ENCODE measurements at places on chromosomes 3 and 15. TPM values are rescaled to one million over a fixed set of nuclear protein-coding genes. Genes with fewer than 3 reads are reported as not detected.

Gene KNG1
- not detected for total RNA-seq

DNA sequence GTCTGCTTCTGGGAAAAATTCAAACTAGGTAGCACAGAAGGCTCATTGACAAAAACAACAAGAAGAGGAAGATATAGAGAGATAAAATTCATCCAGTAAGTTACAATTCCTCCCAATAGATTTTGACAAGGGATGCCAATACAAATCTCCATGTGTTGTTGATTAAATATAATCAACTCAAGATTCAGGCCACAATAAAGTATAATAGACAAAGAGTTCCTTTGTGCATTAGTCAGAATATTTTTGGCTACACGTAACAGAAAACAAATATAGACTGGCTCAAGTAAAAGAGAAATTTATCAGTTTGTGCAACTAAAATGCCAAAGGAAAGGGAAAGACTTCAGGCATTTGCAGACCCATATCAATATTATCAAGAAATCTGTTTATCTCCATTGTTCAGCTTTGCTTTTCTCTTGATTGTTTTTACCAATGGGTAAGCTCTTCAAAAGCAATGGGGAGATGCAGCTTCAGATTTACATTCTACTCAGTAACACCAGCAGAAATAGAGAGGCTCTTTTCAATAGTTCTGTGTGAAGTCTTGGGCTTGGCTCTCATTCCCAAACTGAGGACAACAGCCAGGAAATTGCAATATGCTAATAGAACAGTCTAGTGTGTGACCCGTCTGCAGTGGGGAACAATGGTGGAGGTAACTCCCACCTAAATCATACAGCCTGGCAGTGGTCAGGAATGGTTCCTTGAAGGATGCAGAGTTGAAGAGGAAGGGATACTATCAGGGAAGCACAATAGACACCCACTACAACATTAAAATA, 77.6 kb upstream of the PROK2 start:
- H3K4me1 ChIP-seq = no peaks in the 10 kb centered on the region
- no peak for DNase-seq
- peaks cover 2% of the 10 kb centered on the region for H3K36me3 ChIP-seq
- H3K27me3 ChIP-seq = peaks cover 54% of the 10 kb centered on the region
- no peak overlapping the region for H3K27ac ChIP-seq
- no peak overlapping the region for H3K4me3 ChIP-seq

Gene MRPS25
- 29.8 TPM for total RNA-seq

GRCh38 chr3:101102678-101103296, 109.6 kb upstream of the ABI3BP start:
- no peak overlapping the region for H3K4me3 ChIP-seq
- H3K27me3 ChIP-seq = peaks cover 3% of the 10 kb centered on the region
- no peak overlapping the region for H3K27ac ChIP-seq
- DNase-seq = no peak
- H3K36me3 ChIP-seq = no peaks in the 10 kb centered on the region
- no peaks in the 10 kb centered on the region for H3K4me1 ChIP-seq

Gene CTXND1
- not detected for total RNA-seq

DNA sequence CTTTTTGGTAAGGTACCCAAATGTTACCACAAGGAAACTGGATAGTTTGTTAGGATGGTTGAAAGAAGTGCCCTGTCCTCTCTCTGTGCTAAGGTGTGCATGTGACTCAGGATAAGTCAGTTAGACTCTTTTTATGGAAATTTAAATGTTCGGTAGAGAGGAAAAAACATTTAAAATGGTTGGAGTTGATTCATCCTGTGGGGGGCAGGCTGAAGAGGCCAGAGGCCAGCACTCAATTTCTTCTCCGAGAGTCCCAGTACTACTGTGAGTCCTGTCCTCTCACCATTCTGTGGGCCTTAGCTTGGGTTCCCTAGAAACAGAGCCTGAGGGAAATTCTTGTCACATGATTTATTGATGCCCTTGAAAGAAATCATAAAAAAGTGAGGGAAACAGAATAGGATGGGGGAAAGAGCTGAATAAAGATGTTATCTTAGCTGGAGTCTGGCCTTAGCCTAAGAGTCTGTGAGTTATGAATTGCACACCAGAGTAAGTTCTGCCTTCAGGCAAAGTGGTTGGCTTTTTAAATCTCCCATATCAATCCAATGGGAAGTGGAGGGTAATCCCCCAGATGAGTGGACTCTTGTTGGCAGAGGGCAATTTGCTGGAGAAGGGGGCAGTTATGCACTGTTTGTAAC, 106.5 kb upstream of the GALNT15 start:
- no peak overlapping the region for H3K4me3 ChIP-seq
- DNase-seq = no peak
- H3K4me1 ChIP-seq = peaks cover 51% of the 10 kb centered on the region

Gene GOLGA8J
- not detected for total RNA-seq

Gene CRBN
- 33.2 TPM for total RNA-seq

DNA sequence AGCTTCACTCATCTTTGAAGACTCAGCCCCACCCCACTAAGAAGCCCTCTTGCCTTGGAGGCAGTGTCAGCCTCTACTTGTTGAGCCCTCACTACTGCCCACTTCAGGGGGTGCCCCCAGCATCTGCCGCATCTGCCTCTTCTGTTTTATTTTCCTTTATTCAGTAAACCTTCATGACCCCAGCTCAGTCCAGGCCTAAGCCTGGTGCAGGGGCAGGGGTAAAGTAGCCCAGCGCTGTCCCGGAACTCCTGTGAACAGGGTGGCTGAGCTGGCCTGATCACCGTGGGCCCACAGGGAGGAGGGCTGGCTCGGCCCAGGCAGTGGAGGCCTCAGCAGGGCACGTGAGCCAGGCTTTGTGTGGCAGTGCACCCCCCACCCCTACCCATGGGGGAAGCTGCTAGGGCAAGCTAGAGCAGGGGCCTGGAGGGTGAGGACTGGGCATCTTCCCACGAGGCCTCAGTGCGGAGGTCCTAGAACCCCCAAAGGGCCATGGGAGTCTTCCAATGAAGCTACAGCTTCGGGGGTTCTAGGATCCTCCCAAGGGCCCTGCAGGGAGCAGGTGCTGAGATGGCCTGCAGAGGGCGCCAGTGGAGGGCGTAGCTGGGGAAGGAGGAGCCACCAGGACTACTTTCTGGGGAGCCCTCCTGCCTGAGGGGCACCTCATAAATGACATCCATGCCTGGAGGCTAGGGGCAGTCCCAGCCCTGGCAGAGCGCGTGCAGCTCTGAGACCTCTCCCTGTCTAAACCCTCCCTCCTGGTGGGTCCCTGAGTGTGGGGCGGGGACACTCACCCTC, 36.0 kb downstream of the TSPAN3 start:
- peak; percentile 87 for DNase-seq
- peaks cover 9% of the 10 kb centered on the region for H3K36me3 ChIP-seq
- peaks cover 13% of the 10 kb centered on the region for H3K4me1 ChIP-seq

Gene OCA2
- 3.3 TPM for total RNA-seq

Gene GOLGA6D
- total RNA-seq = 0.15 TPM

- peaks cover 4% of the 10 kb centered on the region for H3K27me3 ChIP-seq
- H3K36me3 ChIP-seq = no peaks in the 10 kb centered on the region
- H3K4me3 ChIP-seq = no peak overlapping the region
- DNase-seq = no peak
- peaks cover 6% of the 10 kb centered on the region for H3K4me1 ChIP-seq
Measured at GRCh38 chr15:29334544-29334943, 64.9 kb upstream of the NSMCE3 start.

- H3K27me3 ChIP-seq = no peaks in the 10 kb centered on the region
- H3K36me3 ChIP-seq = peaks cover 11% of the 10 kb centered on the region
Measured at GRCh38 chr3:187002915-187003314, 72.6 kb downstream of the ST6GAL1 start.

GRCh38 chr3:172273378-172273777, 174.9 kb downstream of the GHSR start:
- no peaks in the 10 kb centered on the region for H3K27me3 ChIP-seq
- H3K36me3 ChIP-seq = peaks cover 20% of the 10 kb centered on the region
- peaks cover 74% of the 10 kb centered on the region for H3K4me1 ChIP-seq

Gene EEF1AKMT4
- 4.3 TPM for total RNA-seq

- no peak overlapping the region for H3K4me3 ChIP-seq
- H3K27ac ChIP-seq = no peak overlapping the region
- H3K27me3 ChIP-seq = peaks cover 6% of the 10 kb centered on the region
- no peaks in the 10 kb centered on the region for H3K36me3 ChIP-seq
- H3K4me1 ChIP-seq = no peaks in the 10 kb centered on the region
Measured at GRCh38 chr15:86021281-86022264, 58.1 kb upstream of the AGBL1 start.

DNA sequence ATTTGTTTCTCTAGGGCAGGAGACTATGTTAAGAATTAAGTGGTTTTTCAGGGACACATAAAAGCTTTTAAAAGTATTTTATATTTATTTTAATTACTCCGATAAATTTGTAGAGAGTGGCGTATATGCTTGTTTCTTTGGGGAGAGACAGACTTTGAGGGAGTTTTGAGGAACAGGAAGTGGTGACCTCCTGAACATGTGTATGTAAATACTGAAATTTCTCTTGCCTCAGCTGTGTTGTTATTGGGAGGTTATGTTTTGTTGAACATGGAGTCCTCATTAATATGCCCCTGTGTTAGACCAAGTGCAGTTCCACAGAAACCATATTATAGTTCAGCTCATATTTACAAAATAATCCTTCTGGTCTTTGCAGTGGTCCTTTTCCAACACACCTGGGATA, 41.8 kb upstream of the UTS2B start:
- DNase-seq = no peak
- H3K36me3 ChIP-seq = peaks cover 13% of the 10 kb centered on the region
- H3K4me3 ChIP-seq = no peak overlapping the region
- no peaks in the 10 kb centered on the region for H3K27me3 ChIP-seq

Gene GOLGA6L4
- total RNA-seq = 6.8 TPM
